ENCODE measurements at places on chromosomes 11 and 22. TPM values are rescaled to one million over a fixed set of nuclear protein-coding genes. Genes with fewer than 3 reads are reported as not detected.

DNA sequence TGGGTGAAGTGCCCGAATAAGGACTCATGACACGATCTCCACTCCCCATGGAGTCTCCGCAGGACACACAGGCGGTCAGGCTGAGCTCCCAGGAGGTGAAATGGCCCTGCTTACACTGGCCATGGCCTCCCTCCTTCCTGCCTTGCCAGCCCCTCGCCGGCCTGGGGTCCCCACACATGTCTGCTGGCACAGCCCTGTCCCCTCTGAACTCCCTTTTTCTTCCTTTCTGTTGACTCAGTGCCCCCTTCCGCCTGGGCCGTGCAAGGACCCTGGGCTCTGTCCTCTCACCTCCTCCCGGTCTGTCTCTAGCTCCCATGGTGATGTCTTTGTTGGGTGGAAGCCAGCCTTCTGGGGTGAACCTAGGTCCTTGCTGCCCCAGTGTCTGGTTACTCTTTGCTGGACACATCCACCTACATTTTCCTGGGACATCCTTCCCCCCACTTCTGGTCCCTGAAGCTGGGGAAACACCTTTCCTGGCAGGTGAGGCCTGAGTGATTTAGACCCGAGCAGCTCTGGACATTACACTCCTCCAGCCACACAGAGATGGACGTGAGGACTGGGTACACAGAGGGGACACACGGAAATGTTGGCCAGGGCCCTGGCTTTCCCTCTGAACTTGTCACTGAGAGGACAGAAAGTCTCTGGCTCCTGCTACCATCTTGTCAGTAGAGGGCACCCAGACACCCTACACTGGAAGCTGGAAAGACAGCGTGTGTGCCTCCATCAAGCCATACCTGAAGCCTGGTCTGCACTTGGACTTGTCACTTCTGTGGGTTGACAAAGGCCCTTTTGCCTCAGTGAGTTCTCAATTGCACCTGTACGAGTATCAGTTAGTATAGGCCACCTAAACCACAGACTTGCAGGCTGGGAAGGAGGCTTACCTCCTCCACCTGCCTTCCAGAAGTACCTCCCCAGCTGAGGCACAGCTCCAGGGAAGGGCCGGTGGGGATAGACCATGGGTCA is 864.3 kb downstream of the TBC1D22A start:
- DNase-seq, result peak; percentile 5

DNA sequence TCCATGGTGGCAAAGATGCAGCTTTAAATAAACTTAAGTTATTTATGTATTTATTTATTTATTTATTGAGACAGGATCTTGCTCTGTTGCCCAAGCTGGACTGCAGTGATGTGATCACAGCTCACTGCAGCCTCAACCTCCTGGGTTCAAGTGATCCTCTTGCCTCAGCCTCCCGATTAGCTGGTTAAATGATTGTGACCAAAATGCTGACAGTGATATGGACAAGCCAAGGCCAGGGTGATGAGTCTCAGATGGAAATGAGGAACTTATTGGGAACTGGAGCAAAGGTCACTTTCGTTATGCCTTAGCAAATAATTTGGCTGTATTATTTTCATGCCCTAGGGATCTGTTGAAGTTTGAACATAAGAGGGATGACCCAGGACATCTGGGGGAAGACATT is 9.3 kb upstream of the LRP5 start:
- no peak for DNase-seq

GRCh38 chr11:77699425-77699824 is 61.8 kb upstream of the CLNS1A start:
- no peak for DNase-seq

DNA sequence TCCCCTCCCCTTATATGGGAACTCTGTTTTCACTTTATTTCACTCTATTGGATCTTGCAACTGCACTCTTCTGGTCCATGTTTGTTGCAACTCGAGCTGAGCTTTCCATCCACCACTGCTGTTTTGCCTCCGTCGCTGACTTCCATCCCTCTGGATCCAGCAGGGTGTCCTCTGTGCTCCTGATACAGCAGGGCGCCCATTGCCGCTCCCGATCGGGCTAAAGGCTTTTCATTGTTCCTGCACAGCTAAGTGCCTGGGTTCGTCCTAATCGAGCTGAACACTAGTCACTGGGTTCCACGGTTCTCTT is 11.1 kb upstream of the CCDC117 start:
- no peak for DNase-seq

DNA sequence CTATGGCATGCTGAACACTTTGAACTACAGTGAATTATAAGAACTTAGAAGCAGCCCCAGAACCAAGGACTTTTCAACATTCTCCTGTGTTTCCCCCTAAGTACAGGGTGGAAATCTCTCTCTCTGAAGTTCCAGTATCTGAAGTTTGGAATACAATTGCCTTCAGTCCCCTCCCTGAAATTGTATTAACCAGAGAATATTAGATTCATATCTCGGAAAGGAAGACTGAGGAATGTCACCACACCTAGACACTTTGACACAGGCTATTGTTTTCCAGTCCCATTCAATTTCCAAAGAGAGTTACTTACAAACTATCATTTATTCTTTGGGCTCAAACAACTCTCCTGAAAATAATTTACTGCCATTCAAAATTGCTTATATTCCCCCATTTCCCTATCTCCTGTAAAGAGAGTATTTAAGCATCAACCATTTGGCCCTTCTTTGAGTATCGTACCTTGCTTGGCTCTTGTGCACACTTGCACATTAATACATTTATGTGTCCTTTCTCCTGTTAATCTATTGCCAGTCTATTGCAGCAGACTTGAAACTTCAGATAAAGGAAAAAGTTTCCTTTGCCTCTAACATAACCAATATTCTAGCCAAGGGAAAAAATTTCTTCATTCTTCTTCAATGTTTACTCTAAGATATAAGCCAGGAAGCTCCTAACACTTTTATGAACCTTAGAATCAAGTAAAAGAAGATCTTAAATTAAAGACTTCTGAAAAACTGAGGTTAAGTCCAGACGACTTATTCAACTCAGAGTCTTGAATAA is 402.4 kb upstream of the DDI1 start:
- DNase-seq, result no peak

DNA sequence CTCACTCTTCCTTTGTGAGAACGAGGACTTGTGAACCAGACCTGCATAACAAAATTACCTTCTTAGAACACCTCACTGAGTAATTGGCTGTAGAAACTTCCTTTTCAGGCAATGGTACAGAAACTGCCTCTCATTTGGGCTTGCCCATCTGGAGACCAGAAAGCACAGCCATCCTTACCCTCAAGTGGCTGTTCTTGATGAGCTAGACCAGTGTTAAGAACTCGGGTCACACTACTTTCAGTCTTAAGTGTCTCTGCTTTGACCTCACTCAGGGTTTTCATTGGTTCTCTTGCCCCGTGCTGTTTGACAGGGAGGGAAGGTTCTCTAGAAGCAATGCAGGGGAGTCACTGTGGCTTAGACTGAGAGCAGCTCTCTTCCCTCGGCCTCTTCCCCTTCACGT is 29.3 kb downstream of the NAT10 start:
- DNase-seq, result no peak

- peak; percentile 40 for DNase-seq
Measured at GRCh38 chr11:85665733-85666132, 804 bp upstream of the CREBZF start.

DNA sequence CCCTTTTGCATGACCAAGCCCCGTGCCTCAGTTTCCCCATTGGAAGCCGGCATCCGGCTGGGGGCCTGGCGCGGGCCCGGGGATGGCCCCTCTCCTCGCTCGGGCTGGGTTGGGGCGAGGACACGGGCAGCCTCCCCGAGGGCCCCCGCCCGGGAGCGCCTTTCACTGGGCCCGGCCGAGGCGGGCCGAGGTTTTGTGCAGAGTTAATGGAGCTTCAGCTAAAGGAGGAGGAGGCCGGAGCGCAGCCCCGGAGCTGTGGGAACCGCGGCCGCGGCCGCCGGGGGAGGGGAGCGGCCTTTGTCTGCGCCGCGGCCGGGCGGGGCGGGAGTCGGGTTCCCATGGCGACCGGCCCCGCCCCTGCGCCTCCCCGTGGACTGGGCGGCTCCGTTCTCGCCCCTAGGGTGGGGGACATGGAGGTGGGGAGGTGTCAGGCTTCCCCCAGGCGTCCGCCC is 1.4 kb upstream of the MAPK11 start:
- DNase-seq, result peak; percentile 42

DNA sequence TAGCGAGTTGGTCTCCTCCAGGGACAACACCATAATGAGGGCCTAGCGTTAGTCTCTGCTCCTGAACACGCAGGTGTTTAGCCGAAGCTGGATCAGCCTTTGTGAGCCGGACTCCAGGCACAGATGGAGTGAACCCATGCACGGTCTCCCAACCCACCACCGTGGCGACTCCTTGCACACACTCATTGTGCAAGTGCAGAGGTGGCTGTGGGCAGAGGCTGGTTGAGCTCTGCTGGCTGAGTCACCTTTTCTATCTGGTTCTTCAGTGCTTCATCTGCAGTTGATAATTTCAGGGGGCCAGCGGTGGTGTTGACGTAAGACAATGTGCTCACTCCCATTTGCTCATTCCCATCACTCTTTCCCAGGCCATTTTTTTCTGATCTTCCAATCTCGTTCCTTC is 72.1 kb upstream of the SLC22A12 start:
- no peak for DNase-seq

- DNase-seq, result no peak
Measured at GRCh38 chr11:24793479-24793878, 296.6 kb downstream of the LUZP2 start.

- no peak for DNase-seq
Measured at GRCh38 chr11:62919476-62919875, 1.7 kb downstream of the CHRM1 start.

DNA sequence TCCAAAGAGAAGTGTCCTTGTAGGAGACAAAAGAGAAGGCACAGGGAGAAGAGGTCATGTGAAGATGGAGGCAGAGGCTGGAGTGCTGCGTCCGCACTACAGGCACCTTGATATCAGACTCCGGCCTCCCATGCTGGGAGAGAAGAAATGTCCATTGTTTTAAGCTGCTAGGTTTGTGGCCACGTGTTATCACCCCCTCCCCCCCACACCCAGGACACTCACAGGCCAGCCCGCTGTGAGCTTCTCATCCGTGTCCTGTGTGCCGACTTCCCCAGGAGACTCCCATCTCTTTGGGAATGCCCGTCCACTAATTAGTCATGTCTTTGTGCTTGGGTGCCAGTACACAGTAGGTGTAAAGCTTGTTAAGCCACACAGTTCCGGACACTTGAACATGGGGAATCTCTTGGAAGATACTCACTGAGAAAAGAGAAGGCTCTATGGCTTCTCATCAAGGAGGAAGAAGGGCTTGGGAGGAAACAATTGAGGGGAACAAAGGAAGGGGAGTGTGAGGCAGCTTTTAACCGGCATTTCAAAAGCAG is 1234.7 kb downstream of the TBC1D22A start:
- DNase-seq, result no peak

- peak; percentile 19 for DNase-seq
Measured at GRCh38 chr11:129377739-129378138, 2.1 kb downstream of the BARX2 start.

GRCh38 chr11:13836666-13837065 is 125.9 kb upstream of the SPON1 start:
- peak; percentile 56 for DNase-seq

DNA sequence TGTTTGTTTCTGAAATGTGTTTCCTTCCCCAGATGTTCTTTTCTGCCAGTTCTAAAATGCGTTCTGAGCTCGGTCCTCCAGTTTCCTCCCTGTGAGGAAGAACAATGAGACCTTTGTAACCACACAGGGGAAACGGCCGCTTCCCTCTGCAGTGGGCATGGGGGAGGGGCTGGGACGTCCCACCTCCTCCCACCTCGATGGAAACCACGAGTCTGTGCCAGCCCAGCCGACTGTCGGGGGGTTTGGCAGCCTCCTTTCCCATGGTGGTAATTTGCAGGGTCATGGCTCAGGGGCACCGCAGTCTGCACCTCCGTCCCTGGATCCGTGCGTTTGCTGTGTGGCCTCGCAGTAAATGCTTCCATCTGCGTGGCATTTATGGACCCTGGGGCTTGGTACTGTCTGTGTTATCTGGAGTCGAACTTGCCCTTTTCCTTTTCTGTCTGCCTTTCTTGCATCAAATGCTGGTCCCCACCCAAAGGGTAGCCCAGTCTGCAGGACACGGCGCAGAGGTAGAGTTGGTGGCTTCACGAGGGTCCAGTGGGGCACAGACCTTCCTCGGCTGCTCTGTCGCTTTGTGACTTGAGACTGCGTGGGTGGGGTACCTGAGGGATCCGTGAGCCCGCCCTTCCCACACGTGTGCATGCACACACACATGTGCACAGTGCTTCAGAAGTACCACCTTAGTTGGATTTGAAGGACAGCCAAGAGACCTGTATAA is 16.1 kb downstream of the LRP5 start:
- DNase-seq, result no peak

DNA sequence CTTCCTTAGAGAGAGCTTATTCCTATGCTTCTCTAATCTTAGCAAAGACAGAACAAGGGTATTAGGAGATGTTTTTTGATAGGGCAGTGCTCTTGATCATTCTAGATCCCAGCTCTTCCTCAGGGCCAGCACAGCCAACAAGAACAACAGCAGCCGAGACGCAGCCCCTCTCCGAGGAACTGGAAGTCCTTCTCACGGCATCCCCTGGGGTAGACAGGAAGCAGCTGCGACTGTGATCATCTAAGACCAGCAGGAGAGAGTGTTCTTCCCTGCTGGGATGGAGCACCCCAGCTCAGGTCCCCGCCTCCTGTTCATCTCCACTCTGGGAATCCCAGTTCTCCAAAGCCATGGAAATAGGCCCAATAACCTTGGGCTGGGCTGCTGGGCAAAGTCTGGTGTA is 29.6 kb downstream of the IRAG1 start:
- no peak for DNase-seq

GRCh38 chr22:18970176-18970947 is 34.3 kb upstream of the PRODH start:
- no peak for DNase-seq

DNA sequence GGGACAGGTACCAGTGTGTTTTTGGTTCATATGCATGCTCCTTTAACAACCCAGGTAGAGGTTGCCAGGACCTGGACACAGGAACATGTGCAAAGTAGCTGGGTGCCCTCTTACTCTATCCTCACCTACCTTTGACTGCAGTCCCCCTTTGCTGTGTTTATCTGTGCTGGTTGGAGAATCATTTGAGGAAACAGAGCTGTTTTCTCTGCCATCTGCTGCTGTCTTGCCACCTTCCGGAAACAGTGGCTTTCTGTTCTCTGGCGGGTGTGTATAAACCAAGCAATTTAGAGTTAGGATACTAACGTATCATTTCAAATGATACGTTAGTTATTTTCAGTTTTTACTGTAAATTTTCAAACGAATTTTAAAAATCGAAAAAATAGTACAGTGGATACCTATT is 171.9 kb upstream of the TTC12 start:
- no peak for DNase-seq

The LRRC74B gene
- total RNA-seq, result not detected

The SPTBN2 gene
- total RNA-seq, result 11.4 TPM

The HEPHL1 gene
- total RNA-seq, result 1.2 TPM

The KCNK7 gene
- 0.52 TPM for total RNA-seq

The GP1BB gene
- 0.27 TPM for total RNA-seq

The OR5J2 gene
- total RNA-seq, result not detected

The MYBPC3 gene
- not detected for total RNA-seq

The PRR5L gene
- 81.1 TPM for total RNA-seq

The CTSF gene
- 28.4 TPM for total RNA-seq

Data from M059J (cell line).